Motor neuron (in vitro differentiated cells): ENCODE measurements at places on chromosomes 4 and X.

DNA sequence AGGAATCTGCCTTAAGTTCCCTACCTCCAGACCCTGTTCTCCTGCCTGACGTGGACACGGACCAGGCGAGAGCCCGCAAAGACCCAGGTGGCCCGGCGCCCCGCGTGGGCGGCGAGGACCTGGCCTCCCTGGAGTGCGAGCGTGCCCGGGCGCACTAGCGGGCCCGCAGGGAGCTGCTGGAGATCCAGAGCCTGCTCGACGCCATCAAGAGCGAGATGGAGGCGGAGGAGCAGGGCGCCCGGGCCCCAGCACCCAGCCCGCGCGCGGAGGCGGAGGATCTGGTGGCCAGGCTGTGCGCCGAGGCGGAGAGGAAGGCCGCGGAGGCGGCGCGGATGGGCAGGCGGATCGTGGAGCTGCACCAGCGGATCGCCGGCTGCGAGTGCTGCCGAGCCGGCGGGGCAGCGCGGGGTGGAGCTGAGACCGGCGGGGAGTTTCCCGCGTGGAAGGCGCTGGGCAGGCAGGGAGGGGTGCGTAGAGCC lies 18.2 kb downstream of the MRFAP1 start:
- no peak for ATAC-seq

DNA sequence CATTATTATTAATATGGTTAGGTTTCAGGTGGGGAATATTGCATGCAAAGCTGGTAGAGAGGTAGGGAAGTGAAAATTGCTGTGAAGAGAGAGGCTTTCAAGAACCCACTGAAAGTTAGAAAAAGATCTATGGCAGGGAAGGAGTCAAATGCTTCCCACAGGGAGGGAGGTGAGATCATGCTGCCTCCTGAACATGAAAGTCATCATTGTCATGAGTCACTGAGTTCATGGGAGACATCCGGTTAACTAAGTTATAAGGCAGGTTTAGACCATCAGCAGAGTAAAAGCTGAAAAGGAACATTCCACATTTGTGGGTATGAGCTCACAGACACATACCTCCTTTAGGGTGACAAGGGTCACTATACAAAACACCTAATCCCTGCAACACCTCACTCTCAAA lies 16.2 kb downstream of the GATB start:
- peak; percentile 87 for ATAC-seq

DNA sequence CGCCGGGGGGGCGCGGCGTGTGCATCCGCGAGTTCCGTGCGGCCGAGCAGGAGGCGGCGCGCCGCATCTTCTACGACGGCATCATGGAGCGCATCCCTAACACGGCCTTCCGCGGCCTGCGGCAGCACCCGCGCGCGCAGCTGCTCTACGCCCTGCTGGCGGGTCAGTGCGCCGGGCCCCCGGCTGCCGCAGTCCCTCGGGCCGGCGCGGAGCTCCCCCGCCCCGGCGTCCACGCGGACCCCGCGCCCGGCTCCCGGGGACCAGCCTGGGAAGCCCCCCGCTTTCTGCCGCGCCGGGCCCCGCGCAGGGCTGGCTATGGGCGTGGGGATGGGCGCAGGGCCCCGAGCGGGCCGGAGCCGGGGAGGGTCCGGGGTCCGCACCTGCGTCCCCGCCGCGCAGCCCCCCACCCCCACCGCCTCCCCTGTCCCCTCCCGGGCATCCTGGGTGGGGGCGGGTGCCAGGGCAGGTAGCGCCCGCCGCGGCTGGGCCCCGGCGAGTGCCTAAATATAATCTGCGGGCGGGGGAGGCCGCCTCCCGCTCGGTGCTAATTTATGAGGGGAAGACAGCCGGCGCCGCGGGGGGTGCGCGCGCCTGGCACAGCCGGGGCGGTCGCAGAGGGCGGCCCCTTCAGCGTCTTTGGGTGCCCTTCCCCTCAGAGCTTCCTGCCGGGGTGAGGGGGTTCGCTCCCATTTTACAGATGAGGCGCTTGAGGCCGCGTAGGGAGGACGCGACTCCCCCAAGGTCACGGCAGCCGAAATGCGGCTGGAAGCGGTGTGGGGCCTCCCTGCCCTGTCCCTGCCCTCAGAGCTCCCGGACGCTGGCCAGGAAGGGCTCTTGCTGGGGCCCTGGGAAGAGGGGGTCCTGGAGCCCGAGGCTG lies 837 bp downstream of the NAT8L start:
- peak; percentile 0 for ATAC-seq

DNA sequence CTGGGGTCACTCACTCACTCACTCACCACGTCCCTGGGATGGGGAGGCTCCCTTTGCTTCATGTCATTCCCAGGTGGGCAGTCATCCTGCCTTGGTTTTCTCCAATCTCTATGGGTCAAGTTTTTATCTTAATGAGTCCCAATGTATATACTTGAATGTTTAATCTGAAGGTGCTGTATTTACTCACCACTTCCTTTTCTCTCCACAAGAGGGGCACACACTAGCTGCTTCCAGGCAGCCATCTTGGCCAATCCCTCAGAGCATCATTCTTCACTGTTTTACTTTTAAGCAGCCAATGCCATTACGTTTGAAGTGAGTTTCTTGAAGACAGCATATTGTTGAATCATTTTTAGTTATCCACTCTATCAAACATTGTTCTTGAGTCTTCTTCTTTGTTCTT lies 153.4 kb upstream of the ARSJ start:
- ATAC-seq = no peak

DNA sequence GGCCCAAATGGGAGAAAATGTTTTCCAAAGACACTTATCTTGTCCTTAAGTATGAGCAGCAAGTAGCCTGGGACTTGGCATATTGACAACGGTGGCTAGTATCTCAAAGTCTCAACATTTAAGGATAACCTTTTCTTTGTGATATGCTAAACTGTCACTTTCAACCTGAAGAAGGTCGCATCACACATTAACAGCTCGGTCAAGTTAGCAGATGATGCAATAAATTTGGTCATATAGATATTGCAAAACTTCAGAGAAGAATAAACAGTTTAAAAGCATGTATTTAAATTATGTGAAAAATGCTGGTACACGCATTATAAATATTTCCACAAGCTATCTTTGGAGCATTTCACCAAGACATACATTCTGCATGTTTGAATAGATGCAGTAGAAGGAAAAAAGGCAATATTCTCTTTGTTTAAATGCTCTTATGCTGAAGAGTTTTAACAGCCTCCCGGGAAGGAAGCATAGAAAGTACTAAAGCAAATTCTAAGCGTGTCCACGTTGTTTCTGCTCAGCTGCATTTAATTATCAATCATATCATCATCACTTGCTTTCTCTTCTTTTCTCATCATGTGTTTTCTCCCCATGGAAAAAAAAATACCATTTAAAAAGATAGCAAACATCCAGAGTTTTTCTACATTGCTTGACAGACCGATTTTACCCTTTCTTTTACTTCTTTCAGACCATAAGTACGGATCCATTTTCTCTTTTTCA lies 24.2 kb downstream of the ARHGAP6 start:
- ATAC-seq = no peak

DNA sequence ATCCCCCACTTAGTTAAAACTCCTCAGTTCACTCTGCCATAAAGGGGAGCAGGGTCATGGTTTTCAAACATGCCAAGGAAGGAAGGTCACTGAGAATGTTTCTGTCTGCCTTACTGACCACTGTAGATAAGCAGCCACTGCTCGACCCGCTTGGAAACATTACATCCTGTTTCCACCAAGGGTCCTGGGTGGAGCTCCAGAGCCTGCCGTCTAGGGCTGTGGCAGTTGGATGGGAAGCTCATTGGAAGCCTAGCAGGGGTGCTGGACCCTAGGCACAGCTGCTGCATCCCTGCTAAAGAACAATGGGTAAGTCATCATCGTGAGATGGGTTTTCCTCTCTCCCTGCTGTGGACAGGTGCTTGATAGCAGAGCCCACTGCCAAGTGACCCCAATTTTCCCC lies 76.0 kb upstream of the SRD5A3 start:
- no peak for ATAC-seq

GRCh38 chr4:5895287-5895686 lies 2.4 kb upstream of the CRMP1 start:
- peak; percentile 20 for ATAC-seq

DNA sequence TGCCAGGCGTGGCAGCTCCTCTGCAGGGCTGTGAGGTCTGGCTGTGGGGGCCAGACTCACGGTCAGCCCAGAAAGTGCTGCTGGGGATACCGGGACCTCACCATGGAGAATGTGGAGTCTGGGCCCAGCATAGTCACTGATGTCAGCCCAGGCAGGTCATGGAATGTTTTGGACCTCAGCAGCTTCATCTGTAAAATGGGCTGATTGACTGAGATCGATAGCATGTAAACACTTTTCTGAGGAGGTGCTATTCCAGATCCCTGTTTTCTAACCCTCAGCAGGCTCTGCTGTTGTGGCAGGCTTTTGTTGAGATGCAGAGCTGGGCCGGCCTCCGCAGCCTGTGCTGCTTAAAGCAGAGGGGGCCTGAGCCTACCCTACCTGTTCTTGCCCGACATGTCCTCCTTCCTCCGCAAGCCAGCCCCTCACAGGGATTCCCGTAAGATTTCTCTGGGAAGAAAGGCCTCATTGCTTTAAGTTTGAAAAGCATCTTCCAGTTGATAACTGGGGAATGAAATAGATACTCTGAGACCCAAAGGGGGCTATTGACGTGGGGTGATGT lies 38.3 kb upstream of the HGFAC start:
- ATAC-seq = no peak

- ATAC-seq = peak; percentile 52
Observed at GRCh38 chrX:17566740-17567139, 170.6 kb upstream of the SCML1 start.

- ATAC-seq = no peak
Observed at GRCh38 chr4:139484783-139485311, 30.9 kb downstream of the RAB33B start.

DNA sequence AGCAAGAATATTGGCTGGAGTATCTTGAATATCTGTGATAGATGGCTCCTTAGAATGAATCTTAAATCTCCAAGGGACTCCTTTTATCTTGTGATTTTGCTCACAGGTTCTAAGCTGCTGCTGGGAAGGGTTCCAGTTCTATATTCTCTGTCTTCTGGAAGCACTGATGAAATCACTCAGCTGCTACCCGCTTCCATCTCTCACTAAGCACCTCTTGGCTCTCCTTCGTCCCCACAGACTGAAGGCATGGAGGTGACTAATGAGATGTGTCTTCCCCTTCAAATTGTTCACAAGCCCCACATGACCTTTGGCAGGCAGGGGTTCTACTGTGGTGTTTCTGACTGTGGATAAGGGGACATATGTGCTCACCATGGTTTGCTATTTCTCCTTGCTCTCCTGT lies 75.9 kb downstream of the C4orf51 start:
- ATAC-seq = no peak

- peak; percentile 92 for ATAC-seq
Observed at GRCh38 chr4:107824350-107825071, at the start of gene SGMS2. SGMS2 (plus strand) TSS chr4:107824932; CDS start chr4:107895554, 70,622 bp downstream.

- no peak for ATAC-seq
Observed at GRCh38 chrX:11739776-11740175, 18.3 kb upstream of the MSL3 start.

GRCh38 chr4:100165809-100166208 lies 24.5 kb downstream of the DDIT4L start:
- ATAC-seq = peak; percentile 25

- ATAC-seq = no peak
Observed at GRCh38 chr4:160019936-160020335, 917.1 kb downstream of the RAPGEF2 start.

GRCh38 chr4:176769514-176769913 lies 23.2 kb downstream of the VEGFC start:
- peak; percentile 64 for ATAC-seq

GRCh38 chrX:110851780-110852179 lies 56.2 kb upstream of the CHRDL1 start:
- no peak for ATAC-seq

GRCh38 chr4:114874321-114874720 lies 239.1 kb downstream of the NDST4 start:
- peak; percentile 26 for ATAC-seq

DNA sequence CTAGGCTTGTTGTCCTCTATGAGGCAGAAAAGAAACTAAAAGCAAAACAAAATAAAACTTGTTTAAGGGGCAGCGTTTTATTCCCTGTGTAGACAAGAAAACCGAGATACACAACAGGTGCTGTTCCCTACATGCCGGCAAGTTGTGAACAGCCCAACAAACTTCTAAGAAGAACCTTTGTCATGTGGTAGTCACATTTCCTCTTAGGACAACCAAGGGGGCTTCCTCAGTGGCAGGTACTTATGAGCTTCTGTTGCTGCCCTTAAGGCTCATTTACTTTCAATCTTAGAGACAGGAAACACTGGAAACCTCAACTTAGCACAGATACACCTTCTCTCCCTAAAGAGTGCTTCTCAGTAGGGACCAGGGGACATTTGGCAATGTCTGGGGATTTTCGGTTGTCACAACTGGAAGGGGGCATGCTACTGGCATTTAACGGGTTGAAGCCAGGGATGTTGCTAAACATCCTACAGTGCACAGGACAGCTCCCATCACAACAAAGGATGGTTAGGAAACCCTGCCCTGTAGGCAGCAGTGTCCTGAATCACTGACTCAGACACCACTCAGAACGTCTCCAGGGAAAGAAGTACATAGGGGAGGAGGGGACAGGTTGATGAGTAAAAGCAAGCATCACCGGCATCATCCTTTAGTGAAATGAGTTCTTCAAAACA lies 111.0 kb downstream of the ASB9 start:
- no peak for ATAC-seq

DNA sequence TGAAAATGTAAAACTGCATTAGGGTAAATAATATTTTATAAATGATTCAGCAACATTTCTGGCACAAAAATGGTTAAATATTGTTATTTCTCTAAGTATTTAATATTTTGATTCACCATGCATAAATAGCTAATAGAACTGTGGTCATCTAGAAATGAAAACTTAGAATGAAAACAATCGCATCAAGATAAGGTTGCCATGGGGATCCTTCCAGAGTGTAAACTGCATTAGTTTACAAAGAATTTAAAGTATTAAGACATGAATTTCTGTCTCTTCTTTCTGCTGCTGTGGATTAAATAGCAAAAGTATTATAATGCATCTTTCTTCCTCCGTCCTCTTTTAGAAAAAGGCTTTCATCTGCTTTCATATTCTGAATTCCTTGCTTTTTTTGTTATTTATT lies 1064.6 kb upstream of the SLIT2 start:
- no peak for ATAC-seq

DNA sequence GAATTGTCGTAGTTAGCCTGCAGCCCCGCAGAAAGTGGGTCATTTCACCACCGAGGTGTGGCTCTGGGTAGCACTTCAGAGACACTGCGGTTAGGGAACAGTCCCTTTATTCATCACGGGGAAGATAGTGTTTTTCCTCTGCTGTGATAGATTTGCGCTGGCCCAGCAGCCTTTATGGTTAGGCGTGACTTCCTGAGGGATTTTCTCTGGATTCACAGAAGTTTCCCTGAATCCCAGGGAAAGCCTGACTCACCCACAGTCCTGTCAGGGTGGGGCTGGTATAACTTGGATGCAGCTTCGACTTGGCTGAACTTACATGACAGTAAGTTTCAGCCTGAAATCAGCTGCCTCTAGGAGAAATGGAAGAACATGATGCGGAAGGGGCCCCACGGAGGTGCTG lies 196.3 kb upstream of the HHIP start:
- peak; percentile 92 for ATAC-seq

- no peak for ATAC-seq
Observed at GRCh38 chr4:113978561-113979147, 793 bp downstream of the ARSJ start.

GRCh38 chr4:81913427-81913879 lies 441.7 kb upstream of the RASGEF1B start:
- no peak for ATAC-seq
